Daoy (cell line): ENCODE measurements at places on chromosomes 2 and 18. TPM values are rescaled to one million over a fixed set of nuclear protein-coding genes. Genes with fewer than 3 reads are reported as not detected.

GRCh38 chr18:44178476-44178875, 502.2 kb upstream of the SETBP1 start:
- DNase-seq, result no peak

The NGEF gene
- 0.17 and 3.3 TPM in 2 replicates for total RNA-seq

GRCh38 chr2:46827274-46828134, 88.1 kb downstream of the MCFD2 start:
- DNase-seq, result peak; percentile 63

The UPP2 gene
- total RNA-seq, result not detected in 2 replicates

GRCh38 chr2:211157211-211157610, 600.8 kb downstream of the CPS1 start:
- no peak for DNase-seq

The TEX261 gene
- 22.3 and 23.9 TPM in 2 replicates for total RNA-seq

GRCh38 chr2:68506170-68506569, 38.8 kb downstream of the APLF start:
- no peak for DNase-seq

The IGFBP2 gene
- total RNA-seq, result 14.9 and 17.2 TPM in 2 replicates

- no peak for DNase-seq
Observed at GRCh38 chr2:148545390-148546256, 98.9 kb upstream of the EPC2 start.
